ENCODE measurements at places on chromosomes 3 and 15.

- no peak for DNase-seq
Observed at GRCh38 chr3:107578523-107578922, 55.8 kb downstream of the BBX start.

GRCh38 chr3:64027658-64028057 is 4.4 kb upstream of the PSMD6 start:
- no peak for DNase-seq

DNA sequence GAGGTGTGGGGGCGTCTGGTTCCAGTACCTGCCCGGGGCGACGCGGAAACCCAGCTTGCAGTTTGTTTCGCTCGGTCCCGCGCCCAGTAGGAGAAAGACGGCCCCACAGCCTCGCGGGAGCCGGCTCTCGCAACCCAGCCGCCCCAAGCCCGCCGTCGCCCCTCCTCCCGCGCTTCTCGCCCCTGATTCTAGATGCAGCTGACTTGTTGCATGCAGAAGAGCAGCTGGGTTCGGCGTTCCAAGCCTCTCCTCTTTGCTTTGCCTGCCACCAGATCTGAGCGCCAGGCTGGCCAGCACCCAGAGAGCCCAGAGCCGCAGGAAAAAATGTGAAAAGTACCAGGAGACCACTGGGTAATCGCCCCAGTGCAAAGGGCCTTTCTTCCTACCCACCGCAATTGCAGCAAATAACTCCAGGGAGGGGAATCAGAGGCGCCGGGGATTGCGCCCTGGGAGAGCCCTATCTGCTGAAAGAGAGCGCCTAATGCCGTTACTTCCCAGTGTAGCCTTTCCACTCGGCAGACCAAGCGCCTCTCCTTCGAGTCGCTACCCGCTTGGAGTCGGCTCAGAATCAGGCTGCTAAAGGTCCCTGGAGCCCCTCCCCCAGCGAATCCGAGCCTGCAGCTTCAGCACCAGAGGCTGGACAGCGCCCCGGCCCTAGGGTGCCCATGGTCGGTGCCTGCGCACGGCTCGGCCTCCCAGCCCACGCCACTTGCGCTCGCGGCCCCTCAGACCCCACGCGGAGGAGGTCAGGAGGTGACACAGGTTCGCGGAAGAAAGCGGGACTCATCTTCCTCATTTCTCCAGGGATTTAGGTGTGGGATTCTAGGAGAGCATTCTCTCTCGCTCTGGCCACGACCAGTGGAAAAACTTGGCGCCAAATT is 15.7 kb upstream of the AEN start:
- DNase-seq: no peak

DNA sequence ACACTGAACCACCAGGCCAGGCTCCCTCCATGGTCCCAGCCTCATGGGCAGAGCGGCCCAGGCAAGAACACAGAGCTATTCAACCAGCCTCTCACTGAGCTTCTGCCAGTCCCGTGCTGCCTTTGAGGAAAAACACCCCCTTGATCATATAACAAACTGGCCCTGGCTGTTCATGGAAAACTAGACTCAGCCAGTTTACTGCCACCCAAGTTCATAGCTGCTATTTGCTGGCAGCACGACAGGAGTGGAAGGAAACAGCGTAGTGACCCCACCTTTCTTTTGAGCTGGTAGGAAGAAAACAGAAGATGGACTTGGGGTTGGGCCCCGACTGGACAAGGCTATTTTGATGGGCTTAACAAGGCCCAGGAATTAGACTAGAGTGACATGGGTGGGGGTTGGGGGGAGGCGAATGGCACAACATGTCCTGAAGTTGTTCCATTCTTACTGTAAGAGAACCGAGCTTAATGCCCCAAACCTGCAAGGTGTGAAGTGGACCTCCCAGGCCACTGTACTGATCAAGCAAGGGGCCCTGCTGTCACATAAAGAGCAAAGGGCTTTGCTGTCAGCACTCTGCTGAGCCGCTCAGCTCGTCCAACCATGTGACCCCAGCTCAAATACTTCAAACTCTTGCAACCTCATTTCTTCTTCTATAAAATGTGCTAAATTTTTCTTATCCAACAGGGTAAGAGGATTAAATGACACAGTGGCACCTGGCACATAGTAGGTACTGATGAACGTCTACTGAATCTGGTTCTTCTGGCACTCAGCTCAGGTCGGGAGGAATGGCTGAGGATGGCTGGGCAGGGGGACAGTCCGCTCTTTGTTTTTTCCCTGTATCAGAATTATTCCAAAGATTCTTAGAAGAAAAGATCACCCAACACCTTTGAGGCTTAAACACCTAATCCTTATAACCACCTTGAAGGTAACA is 1.6 kb downstream of the FBXL22 start:
- no peak for DNase-seq

- DNase-seq: no peak
Observed at GRCh38 chr3:79672075-79672474, 95.7 kb downstream of the ROBO1 start.

- no peak for DNase-seq
Observed at GRCh38 chr3:111738238-111738637, 120.8 kb upstream of the PHLDB2 start.

All from NAMALWA (cell line).